Left renal cortex interstitium (tissue), 4 donors: ENCODE measurements at places on chromosomes 12 and 14. TPM values are rescaled to one million over a fixed set of nuclear protein-coding genes. Genes with fewer than 3 reads are reported as not detected.

DNA sequence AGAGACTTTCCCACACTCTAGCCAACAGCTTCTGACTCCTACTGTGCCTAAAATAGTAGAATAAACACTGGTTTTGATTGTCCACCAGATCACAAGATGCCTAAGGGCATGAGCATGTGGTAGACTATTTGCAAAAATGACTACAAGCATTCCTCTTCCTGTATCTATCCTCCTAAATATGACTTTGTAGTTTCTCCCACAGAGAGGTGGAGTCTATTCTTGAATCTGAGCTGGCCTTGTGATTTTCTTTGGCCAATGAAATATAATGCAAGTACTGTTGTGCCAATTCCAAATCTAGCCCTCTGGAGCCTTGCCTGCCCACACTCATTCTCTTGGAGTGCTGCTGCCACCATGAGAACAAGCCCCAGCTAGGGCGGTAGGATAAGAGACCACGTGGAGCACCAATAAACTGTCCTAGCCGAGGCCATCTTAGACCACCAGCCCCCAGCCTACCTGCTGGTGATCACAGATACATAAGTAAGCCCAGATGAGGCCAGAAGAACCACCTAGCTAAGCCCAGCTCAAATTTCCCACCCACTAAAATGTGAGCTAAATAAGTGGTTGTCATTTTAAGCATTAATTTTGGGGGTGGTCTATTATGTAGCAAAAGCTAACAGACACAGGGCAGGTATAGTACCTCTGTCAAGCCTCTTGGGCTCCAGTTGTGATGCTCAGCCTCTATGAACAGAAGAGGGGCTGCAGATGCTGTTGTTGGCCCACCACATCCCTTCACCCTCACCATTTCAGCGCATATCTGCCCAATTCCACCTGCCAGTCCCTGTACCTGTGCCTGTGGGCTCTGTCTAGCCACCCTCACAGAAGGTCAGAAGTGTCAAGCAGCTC is 17.9 kb downstream of the ZFP36L1 start:
- DNase-seq, result no peak

DNA sequence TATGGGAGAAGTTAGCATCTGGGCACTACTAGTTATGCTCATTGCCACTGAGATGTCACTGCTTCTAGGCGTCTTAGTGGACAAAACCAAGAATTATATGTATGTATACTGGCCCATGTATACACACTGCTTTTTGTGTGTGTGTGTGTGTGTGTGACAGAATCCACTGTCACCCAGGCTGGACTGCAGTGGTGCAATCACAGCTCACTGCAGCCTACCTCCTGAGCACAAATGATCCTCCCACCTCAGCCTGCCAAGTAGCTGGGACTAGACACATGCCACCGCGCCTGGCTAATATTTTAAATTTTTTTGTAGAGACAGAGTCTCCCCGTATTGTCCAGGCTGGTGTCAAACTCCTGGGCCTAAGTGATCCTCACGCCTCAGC is 25.2 kb downstream of the LIMA1 start:
- DNase-seq, result no peak

DNA sequence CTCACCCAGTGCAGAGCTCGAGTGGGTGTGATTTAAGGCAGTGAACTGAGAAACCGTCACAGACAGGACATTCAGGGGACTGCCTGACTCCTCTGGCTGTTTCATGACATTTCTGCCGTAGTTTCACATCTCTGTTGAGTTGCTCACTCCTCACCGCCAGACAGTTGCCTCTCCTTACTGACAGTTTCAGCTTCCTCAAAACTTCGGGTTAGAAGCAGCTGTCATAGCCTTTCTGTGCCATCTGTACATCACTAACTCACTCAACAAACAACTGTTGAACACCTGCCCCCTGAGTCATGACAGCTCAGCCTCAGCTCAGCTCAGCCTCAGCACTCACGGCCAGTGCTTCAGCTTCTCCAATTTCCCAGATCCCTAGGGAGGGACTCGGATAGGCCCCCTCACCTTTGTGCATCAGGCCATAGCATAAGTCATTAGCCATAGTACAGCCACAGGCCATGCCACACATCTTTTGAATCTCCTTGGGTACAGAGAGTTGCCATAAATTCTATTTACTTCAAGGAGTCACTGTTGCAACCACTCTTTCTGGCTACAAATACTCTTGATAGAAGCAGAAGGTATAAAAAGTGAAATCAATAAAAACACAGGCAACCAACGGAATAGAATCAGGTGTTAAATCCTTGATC is 6.2 kb upstream of the SLC15A4 start:
- DNase-seq, result no peak

- no peak for DNase-seq
Measured at GRCh38 chr12:111344254-111344875, 24.5 kb downstream of the PHETA1 start.

GRCh38 chr12:90260136-90260535 is 551.5 kb upstream of the ATP2B1 start:
- no peak for DNase-seq

GRCh38 chr12:87768501-87769287 is 260.5 kb downstream of the C12orf50 start:
- no peak for DNase-seq

GRCh38 chr14:51302295-51303030 is 62.4 kb downstream of the TMX1 start:
- no peak for DNase-seq

- DNase-seq, result no peak
Measured at GRCh38 chr12:53145383-53146260, 34.9 kb upstream of the ZNF740 start.

DNA sequence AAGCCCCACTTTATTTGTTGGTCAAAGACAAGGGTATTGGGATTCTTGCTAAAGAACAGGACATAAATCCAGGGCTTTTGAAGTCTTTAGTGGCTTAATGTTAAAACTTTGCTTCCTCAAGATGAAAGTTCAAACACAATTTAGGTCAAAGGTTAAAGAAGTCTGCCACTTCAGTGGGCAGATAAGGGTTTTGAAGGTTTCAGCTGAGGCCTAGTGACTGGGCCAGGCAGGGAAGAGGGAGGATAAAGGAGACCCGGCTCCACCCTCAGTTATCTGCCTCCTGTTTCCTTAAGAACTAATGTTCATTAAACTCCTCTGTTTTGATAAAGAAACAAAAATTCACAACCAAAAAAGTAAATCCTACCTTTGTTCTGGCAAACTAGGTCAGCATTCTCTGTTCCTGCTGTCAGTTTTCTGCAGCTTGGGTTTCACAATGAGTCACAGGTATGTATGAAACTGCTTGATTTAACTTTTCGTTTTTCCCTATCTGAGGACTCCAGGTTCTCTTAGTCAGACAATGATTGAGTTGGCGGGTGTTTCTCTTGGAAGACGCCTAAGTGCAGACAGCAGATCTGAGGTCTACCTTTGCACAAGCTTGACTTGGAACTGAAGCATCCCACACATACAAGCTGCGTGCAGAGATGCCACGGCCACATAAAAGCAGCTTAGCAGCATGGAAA is 208.3 kb downstream of the EXOC5 start:
- no peak for DNase-seq

DNA sequence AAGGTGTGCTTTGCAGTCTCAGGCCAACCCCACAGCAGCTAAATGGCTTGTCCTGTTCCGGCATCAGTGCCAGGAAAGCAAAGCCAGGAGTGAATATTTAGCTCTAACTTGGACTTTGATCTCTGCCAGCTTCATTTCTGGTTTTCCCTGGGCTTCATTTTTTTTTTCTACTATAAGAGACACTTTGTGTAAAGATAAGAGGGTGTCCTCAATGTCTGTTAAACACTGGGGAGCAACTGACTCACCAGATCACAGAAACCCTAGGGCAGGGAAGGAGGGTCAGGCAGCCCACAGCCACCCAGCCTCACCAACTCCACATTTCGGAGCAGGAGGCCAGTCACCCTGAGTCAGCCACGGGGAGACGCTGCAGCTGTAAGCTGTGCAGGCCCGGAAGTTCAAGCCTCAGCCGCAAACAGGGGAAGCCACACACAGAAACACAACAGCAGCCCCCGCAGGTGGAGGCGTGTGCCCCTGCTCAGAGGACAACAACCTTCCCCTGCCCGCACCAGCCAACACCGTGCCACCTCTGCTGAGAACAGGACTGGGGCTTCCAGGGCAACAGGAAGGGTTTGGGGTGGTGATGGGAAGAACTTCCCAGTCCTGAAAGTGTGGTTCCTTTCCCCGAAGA is 6.3 kb downstream of the TNFRSF1A start:
- DNase-seq, result no peak

DNA sequence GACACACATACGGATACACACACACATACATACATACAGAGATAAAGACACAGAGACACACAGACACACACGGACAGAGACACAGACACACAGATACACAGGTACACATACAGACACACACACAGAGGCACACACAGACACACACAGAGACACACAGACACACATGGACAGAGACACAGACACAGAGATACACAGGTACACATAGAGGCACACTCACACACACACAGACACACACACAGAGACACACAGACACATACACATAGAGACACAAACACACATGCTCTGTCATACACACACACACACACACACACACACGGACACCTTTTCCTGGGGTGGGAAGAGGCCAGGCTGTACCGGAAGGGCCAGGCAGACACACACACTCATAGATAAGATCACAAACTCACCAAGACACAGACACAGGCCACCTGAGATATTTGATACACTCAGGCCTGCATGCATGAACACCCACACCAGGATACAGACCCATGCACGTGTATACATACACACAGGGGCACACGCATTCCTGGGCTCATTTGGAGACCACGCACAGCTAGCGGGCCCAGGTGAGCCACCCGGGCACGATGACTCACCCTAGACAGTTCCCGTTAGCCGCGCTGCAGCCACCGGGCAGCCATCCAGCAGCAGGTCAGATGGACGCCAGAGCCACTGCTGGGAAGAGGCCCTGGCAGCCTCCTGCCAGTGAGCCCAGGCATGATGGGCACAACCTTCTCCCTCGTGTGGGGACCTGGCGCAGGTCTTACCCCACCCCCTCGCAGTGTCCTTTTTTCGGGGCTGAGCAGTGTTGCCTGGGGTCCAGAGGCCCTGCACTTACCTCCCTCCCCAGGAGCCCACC is 1.8 kb upstream of the AHNAK2 start:
- DNase-seq, result no peak

DNA sequence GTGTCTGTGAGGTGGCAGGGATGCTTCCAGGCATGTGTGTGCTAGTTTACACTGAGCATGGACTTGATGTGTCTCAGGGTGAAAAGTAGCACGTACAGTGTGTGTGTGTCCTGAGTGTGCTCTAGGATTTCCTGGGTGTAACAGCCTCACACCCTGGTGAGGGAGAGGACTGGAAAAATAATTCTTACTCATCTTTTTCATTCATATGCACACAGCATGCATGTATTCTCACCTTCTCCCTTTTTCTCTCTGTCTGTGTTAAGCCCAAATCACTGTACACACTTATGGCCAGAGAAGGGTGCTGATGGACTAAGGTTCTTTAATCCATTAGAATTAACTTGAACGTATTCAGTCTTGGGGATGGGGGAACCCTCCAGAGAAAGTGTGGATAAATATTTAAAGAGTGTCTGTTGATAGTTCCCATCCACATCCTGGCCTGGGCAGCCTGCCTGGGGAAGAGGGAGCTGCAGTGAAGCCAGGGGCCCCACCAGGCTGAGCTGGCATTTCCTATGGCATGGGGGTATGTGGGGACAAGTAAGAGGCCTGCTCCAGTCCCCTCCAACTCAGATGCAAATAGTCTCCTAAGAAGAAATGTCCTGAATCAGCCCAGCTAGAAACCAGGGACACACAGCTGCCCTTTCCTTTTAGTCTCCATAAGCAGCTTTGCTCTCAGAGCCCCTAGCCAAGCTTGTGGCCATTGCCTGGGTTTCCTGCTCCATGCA is 1.1 kb upstream of the HOXC8 start:
- DNase-seq, result no peak

GRCh38 chr14:33755358-33755757 is 195.5 kb downstream of the EGLN3 start:
- no peak for DNase-seq

DNA sequence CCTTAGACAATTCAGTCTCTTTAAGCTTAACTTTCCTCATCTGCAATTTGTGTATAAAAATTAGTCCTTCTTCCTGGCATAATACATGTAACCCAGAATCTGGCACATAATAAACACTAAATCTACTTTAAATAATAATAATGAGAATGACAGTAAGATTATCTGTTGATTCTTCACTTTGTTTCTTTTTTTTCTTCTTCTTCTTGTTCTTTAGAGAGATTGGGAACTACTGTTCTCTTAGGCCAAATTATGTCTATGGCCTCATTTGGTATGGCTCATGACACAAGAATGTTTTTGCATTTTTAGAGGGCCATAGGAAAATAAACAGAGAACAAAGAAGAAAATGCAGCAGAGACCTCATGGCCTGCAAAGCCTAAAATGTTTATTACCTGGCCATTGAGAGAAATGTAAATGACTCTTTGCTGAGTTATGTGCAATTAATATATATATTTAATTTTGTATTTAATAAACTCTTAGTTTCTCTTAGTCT is 275.8 kb downstream of the SLC6A15 start:
- no peak for DNase-seq

- no peak for DNase-seq
Measured at GRCh38 chr12:50749459-50749882, 14.4 kb upstream of the ATF1 start.

Gene SMIM41
- 0.33 TPM for polyA plus RNA-seq

Gene TEAD4
- polyA plus RNA-seq, result 17.9 TPM
